ENCODE measurements at places on chromosomes 5 and 9.

GRCh38 chr5:178287091-178287790 is 54.6 kb upstream of the PHYKPL start:
- no peak for DNase-seq

DNA sequence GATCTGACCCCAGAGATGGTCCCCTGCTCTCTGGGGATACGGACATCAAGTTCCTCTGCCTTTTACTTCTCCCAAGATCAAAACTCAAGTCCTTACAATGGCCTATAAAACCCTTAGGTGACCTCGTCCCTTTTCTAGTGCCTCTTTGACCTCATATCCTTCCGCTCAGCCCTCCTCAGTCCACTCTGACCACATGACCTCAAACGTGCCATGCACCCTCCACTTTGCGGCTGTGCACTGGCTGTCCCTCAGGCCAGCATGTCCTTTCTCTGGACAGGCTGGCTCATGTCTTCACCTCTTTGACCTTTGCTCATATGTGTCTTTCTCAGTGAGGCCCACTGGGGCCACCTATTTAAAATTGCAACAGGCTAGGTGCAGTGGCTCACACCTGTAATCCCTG is 14.7 kb downstream of the TRMO start:
- no peak for DNase-seq

DNA sequence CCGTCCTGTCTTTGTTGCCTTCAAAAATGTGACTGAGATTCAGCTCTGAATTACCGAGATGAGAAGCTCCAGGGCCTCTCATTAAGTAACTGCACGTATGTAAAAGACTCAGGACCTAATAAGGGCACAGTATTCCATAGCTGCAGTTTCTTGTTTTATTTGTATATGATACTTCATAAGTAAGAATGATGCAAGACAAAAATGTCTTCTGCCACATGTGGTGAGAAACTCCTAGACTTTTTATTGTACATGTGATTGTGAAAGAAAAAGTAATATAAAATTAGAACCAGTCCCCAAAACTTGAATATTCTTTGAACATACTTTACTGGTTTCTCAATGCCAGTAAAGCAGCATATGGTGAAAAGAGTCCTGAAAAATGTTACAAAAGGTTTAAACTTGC is 110.1 kb upstream of the OTULINL start:
- no peak for DNase-seq

DNA sequence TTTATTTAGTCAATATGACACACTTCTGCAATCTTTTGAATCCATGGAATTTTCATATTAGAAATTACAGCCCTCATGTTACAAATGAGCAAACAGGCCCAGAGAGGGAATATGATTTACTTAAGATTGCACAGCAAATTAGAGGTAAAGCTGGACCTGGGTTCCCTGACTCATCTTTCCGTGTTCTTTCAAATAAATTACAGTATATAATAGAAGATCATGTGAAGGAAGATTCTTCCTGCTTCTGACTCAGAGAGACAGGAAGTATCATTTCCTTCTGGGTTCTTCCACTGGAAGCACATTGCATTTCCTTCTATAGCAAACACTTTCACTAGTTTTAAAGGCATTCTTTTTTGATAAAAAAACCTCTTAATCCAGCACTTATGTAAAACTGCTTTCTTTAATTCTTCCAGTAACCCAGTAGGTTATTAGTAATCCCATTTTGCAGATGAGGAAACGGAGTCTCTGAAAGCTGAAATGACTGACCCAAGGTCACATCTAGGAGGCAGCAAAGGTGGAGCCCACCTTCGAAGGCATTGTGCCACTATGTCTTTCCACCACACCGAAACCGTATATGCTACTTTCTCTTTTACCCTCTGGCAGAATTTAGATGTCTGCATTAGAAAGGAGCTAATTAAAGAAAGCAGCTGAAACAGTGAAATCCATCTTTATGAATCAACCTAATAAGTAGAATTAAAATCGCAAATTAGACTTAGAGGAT is 566.7 kb upstream of the KLF4 start:
- DNase-seq = peak; percentile 64

DNA sequence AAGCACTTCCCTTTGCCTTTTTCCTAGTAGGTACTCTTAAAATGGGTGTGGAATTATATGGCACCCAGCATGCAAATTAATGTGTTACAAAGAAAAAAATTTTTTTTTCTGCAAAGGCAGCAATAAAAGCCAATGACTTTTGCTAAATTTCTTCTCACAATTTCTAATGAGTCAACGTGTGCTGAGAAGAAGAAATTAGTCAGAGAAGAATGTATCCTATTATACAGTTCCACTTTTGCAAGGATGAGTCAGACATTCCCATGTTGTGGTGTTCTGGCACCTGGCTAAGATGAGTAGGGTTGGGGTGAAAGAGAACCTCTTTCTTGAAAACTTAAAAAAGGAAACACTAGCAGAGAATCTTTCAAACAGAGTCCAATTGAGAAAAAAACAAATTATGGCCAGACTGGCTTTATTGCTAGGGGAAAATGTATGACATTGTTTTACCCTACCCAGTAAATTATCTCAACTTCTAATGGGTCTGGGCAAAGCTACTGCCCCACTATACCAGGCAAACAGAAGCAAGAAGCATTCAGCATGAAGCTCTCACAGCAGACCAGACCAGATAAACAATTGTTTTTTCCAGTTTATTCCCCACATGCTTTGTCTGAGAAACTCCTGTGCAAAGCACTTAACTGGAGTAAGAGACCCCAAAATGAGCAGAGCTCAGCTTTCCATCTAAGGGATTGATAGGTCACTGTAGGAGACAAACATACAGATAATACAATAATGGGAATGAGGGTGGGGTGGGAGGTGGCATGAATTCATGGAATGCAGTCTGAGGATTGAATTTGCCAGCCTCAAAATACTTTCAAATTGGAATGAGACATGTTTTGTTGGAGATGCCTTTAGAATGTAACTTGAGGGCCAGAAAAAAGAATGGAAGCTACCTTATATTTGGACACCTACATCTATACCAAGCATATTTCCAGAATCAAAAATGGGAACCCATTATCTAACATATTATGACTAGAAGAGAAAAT is 220.8 kb upstream of the RFX3 start:
- DNase-seq = peak; percentile 79

Measured in inflammatory macrophage treated with lipopolysaccharide for 4 hours (primary cell).